Right ventricle myocardium inferior (tissue), 1 donor: ENCODE measurements at places on chromosomes 4 and X. TPM values are rescaled to one million over a fixed set of nuclear protein-coding genes. Genes with fewer than 3 reads are reported as not detected.

DNA sequence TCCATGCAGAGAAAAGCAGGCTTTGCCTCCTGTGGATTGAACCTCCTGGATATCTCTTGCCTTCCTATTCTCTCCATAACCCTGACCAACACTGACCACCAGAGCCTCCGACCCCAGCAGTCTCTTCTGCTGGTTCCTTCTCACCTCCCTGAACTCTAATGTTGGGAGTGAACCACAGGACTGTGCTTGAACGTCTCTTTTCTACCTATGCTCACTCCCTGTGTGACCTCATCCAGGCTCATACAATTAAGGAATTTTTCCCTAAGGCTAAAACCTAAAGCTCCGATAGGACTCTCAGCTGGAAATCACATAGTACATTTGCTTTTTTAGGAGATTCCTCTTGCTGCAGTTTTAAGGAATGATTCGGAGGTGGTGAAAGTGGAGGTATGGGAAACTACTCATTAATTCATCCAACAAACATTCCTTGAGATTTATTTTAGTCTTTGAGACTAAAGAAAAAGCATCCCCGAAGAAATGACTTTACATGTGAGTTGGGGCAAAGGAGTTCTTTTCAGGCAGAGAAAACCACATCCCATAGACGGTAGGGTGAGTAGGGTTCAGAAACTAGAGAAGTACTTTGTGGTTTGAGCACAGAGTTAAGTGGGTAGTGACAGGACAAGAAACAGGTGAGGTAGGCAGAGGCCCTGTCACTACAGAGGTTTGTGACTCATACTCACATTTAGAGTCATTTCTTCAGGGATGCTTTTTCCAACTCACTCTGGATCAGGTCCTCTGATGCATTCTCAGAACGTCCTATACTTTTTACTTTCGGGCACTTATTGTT, 30.8 kb downstream of the NDNF start:
- no peak for DNase-seq

DNA sequence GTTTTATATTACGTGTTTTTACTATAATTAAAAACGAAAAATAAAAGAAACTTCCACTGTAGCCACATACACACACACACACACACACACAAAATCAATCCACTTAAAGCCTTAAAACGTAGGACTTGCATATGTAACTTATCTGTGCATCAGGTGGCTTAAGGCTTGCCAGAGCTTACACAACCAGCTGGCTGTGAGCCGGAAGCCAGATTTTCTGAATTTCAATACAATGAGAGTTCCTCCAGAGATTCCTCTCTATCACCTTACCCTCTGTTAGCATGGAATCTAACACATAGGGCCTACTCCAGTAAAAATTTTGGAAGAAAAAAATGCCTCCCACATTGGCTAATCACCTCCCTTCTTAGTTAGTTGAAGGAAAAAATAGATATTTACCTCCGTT, 27.9 kb upstream of the SLITRK4 start:
- DNase-seq = no peak

- no peak for DNase-seq
Measured at GRCh38 chr4:74293558-74293957, 14.7 kb upstream of the EPGN start.

GRCh38 chr4:20840648-20841190, 140.5 kb downstream of the PACRGL start:
- DNase-seq = no peak

DNA sequence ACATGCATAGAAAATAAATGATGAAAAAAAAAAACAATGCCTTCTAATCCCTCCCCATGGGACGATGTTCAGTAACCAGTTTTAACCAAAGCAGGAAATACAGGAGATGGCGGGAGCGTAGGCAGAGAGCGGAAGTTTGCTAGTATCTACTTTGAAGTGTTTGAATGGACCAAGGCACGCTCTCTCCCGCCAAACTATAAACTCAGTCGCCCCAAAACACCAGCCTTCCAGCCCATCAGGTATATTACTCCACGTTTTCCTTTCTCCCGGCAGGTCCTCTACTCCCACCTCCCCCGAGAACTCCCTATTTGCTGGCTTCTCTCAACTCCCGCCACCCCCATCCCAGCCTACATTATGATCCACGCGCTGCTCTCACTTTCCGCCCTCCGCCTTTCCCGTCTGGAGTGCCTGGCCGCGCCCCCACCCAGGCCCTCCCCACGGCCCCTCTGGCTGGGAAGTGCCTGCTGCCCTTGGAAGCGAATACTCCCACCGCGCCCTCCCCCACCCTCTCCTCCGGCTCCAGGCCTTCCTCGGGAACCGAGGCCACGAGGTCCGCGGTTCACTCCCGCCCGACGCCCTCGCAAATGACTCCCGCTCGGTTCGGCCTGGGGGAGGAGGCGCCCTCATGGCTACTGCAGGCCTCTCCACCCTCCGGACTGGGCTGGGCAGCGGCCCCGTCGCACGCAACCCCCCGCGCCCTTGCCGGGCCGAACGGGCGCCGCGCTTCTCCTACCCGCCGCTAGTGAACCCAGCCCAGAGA, 723 bp downstream of the DHX15 start:
- peak; percentile 77 for DNase-seq

GRCh38 chr4:4779486-4779885, 80.0 kb upstream of the MSX1 start:
- no peak for DNase-seq

DNA sequence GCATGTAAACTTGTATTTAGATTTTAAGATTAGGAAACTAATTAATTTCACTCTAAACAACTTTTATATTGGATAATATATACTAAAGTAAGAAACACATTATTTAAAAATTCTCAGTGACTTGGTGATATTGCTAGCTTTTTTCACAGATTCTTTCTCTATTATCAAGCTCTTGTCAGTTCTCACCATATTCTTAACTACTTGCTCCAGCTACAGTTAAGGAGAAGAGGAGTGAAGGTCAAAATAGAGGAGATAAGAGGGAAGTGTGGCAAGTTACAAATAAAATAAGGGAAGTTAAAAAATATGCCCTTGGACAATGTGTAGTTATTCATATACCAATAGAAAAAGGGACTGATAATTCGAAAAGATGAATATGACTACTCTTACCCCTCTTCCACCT, 34.7 kb upstream of the NAF1 start:
- DNase-seq = no peak

DNA sequence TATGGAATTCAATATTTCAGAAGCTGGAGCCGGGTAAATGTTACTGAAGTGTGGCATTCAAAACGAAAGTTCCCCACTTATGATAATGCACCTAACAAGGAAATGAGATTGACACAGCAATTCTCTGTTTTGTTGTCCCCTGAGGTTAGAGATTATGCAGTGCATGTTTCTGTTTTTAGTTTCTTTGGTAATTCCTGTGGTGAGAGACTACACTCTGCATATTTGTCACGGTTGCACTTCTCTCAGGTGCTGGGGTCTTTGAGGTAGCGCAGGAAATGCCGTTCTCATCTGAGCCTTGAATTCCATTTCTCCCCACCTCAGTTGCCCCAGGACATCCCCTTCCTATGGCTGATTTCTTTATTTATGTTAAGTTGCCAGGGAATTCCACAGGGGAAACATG, 15.3 kb upstream of the BEND4 start:
- no peak for DNase-seq

GRCh38 chr4:76257824-76258223, 6.3 kb downstream of the FAM47E start:
- DNase-seq = no peak

GRCh38 chr4:122591196-122591595, 29.7 kb downstream of the IL21 start:
- no peak for DNase-seq

DNA sequence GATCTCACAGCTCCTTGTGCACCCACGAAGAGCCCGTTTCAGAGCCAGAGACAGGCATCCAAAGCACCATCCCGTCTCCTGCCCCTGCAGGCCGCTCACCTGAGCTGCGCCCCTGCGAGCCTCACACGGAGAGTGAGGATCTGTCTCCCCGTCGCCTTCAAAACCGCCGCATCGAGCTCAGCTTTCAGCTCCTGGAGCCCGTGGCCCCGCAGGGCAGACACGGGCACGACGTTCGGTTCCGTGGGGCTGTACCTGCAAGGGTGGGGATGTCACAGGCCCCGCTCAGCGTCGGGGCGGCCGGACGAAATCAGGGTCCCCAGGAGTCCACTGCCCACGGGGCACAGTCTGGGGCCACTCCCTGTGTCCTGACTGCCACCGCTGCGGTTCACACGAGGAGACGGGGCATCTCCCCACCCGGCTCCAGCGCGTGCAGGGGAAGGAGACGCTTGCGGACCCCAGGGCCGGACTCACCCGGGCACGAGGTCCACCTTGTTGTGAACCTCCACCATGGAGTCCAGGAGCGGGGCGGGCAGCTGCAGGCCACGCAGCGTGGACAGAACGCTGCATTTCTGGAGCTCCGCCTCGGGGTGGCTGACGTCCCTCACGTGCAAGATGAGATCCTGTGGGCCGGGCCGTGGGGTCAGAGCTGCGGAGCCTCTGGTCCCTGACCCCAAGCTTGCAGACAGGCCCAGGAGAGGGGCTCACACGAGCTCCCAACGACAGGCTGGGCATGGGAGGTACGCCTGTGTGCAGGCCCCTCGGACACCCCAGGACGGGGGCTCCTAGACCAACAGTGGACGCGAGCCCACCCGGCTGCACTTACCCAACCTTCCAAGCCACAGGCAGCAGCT, 11.1 kb downstream of the GTPBP6 start:
- no peak for DNase-seq

DNA sequence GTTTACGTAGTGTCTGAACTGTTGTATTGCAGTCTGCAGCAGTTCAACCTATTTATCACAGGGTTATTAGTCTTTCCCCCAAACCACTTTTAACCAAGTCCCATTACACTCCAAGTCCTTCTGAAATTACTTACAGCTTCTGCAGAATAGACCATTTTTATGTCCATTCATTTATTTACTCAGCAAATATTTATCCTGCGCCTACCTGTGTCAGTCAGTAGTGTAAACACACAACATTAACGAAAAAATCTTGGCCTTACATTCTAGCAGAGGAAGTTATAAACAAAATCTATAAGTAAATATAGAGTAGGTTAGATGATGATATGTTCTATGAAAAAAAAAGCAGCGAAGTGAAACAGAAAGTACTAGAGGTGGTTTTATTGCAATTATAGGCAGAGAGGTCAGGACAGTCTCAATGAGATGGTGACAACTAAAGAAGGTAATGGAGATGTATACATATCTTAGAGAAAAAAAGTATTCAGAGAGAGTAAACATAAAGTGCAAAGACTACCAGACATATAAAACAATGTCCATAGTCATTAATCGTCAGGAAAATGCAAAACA, 534.7 kb downstream of the KCNIP4 start:
- no peak for DNase-seq

DNA sequence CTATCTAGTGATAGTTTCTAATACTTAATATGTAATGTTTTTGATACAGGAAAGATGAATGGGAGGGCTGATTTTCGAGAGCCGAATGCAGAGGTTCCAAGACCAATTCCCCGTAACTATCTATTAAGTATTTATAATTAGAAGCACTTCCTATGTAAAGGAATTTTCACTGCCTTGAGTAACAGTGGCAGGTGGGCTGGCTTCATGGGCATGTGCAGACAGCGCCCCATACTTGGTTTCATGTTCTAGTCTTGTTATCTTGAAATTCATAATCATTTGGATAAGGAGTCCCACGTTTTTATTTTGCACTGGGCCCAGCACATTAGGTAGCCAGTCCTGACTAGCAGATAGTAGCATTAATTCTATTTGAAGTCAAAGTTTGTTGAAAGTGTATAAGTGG, 1.7 kb downstream of the OCIAD1 start:
- DNase-seq = peak; percentile 16

Gene SEC24B
- total RNA-seq = 26.1 TPM

Gene ADH6
- not detected for total RNA-seq

Gene ANXA3
- 54.5 TPM for total RNA-seq

Gene NSUN7
- 0.95 TPM for total RNA-seq

Gene PABPC4L
- total RNA-seq = 0.60 TPM

Gene GPC3
- total RNA-seq = 8.5 TPM

Gene STOX2
- 9.9 TPM for total RNA-seq
